ENCODE measurements at places on chromosomes 12 and 14. TPM values are rescaled to one million over a fixed set of nuclear protein-coding genes. Genes with fewer than 3 reads are reported as not detected.
A peak's percentile ranks its signal among the peaks of the same experiment; 100 is the strongest.

GRCh38 chr14:95761436-95761835 lies 47.5 kb upstream of the TCL1A start:
- no peak for DNase-seq

DNA sequence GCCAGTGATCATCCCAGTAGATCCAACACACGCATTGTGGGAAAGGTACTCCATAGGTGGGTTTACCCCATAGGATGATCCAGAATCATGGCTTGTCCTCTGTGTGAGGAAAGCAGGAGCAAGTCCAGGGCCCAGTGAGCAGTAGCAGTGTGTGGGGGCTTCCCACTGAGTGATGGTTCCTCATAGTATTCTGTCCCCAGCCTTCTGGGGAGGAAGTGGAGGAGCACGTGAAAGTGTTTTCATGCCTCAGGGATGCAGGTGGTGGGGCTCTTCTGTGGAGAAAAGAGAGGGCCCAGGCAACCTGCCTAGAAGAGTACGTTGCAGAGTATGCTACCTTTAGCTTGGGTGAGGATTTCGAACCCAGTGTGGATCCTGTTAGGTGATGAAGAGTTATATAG lies 56.5 kb downstream of the SUSD6 start:
- DNase-seq: no peak

GRCh38 chr14:73700325-73700724 lies 13.9 kb downstream of the PNMA1 start:
- no peak for DNase-seq

GRCh38 chr14:35221462-35221861 lies 70.7 kb upstream of the PSMA6 start:
- no peak for DNase-seq

- no peak for DNase-seq
These were observed 291.7 kb downstream of the C12orf75 start for GRCh38 chr12:105622220-105622619.

GRCh38 chr14:68333262-68333661 lies 459.6 kb downstream of the ZFP36L1 start:
- no peak for DNase-seq

DNA sequence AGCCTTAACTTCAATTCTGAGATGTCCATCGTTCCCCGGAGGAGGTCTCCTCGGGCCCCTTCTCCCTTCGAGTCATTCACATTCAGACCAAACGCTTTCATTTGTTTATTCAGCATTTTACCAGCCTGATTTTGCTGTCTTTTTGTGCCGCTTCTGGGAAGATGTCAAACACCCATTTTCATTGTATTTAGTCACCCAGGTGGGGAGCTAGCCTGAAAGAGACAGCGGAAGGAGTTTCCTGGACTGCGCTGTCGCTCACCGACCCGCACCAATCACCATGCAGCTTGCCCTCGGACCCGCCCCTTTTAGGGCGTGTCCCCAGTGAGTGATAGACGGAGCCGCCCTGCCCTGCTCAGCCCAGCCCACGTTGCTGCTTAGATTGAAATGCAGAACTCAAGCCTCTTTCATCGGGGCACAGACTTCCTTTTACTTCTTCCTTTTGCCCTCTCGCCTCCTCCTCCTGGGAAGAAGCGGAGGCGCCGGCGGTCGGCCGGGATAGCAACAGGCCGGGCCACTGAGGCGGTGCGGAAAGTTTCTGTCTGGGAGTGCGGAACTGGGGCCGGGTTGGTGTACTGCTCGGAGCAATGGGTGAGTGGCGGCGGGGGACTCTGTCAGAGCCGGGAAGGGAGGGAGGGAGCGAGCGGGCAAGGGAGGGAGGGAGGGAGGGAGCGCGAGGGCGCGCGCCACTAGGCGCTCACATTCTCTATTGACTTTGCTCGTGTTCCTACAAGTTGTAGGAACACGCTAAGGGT lies at the start of gene PAX9:
Gene PAX9, plus strand, starts transcription at position 355 of the 752 bp plus-strand sequence. Its CDS starts 230 bp downstream, at position 585.
- peak; percentile 57 for DNase-seq

- DNase-seq: no peak
These were observed 6.1 kb downstream of the PELI2 start for GRCh38 chr14:56124327-56124726.

- no peak for DNase-seq
These were observed 279.1 kb downstream of the BTG1 start for GRCh38 chr12:91866566-91866965.

DNA sequence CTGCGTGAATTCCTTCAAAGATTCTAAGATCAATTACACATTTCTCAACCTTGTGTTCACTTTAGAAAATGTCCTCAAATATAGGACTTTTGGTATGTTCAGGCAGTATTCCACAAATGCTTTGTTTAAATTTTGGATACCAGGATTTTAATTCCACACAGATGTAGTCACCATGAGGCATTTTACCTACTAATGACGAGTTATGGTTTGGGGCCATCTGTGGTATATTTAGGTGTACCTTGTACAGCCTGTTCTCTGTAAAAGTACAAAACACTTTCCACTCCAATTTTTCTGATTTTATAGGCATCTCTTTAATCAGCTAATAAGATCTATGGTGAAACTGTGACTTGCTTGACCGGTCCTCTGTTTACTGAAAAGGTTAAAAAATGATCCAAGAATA lies 275.7 kb upstream of the PRICKLE1 start:
- DNase-seq: no peak

- DNase-seq: no peak
These were observed at the start of gene KLRK1 for GRCh38 chr12:10389904-10390303. TSS of gene KLRK1 (minus strand) at chr12:10390041. CDS start at chr12:10388810, 1,231 bp downstream.

- no peak for DNase-seq
These were observed 98.4 kb downstream of the CCDC60 start for GRCh38 chr12:119432949-119433348.

- no peak for DNase-seq
These were observed 162.1 kb upstream of the TMTC2 start for GRCh38 chr12:82524641-82525040.

DNA sequence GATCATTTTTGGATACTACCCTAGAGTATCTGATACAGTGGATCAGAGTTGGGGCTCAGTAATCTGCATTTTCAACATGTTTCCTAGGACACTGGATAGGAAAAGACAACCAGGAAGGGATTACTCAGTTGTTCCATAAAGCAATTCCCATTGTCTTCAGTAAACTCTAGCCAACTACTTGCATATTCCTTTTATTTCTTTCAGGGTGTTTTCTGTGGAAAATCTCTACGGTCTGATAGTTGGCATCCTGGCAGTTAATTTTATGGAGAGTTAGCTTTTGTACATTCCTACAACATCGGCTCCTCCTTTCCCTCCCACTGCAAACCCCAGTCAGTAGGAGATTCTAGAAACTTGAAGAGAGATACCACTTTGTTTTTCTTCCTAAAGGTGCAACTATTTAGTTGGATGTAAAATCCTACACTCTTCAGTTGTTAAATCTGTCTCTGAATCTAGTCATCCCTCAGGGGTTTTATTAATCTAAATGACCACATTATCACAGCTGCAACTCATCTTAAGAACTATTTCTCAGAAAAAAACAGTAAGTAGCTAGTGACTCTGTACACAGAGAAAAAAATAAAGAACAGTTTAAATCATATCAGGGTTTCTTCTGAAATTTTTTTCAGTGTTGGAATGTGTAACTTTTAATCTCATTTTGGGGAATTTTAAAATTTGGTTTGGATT lies 103.9 kb downstream of the PDE3A start:
- no peak for DNase-seq

GRCh38 chr14:93884950-93885349 lies 42.2 kb upstream of the FAM181A start:
- no peak for DNase-seq

DNA sequence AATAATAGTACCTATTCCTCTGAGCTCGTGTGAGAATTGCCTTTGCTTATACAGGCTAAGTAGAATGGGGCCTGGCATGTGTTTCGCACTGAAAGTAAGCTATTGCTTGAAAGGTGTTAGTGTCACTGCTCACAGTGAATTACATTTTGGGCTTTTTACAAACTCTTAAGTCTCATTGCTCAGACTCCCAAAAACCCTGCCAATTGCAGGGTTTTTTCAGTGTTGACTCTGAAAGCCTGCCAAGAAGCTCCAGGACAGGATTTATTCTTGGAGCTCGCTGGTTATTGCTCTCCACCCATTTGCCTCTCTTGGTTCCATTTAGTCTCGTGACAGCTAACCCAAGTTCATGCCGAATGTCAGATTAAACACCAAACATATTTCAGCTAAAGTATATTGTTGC lies 39.8 kb downstream of the NOPCHAP1 start:
- peak; percentile 48 for DNase-seq

GRCh38 chr12:52634266-52635056 lies 16.1 kb upstream of the KRT73 start:
- DNase-seq: no peak

Gene TEX52
- 0.35 TPM for polyA plus RNA-seq

Gene ASIC1
- 4.1 TPM for polyA plus RNA-seq

Gene ANO4
- polyA plus RNA-seq: 1.1 TPM

Gene B3GNT4
- polyA plus RNA-seq: 3.8 TPM

Gene ALX1
- 33.4 TPM for polyA plus RNA-seq

Gene PCED1B
- 3.7 TPM for polyA plus RNA-seq

Measured in right renal cortex interstitium (tissue), 3 donors.